ENCODE measurements at places on chromosomes 4 and X.

- no peak for DNase-seq
Measured at GRCh38 chr4:177436456-177436855, 5.8 kb downstream of the AGA start.

DNA sequence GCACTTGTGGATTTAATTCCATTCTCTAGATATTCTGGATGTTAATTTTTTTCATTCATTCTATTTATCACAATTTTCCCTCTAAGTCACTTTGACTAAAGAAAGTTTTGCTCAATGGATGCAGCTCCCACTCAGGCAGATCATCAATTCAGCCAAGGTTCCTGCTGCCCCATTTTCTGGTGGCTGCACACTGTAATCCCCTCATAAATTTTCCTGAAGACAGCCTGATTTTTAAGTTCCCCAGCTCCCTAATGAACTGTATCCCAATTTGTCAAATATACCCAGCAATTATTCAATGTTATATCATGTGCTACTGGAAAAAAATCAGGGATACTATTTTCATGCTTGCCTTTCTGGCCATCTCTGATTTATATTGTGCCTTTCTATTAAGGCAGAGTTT, 61.2 kb downstream of the SCD5 start:
- no peak for DNase-seq

DNA sequence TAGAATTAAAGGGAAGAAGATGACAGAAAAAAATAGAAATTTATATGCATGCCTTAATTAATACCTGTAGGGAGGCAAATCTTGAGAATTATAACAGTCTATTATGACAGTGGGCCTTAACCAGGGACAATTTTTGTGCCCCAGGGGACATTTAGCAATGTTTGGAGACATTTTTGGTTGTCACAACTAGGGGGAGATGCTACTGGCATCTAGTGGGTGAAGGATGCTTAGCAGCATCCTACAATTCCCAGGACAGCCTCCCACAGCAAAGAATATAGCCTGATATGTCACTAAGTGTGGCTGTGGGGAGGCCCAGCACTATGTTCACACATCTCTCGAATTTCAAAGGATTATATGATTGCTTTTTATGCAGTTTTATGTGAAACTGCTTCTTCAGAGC, 10.5 kb downstream of the GPR82 start:
- no peak for DNase-seq

DNA sequence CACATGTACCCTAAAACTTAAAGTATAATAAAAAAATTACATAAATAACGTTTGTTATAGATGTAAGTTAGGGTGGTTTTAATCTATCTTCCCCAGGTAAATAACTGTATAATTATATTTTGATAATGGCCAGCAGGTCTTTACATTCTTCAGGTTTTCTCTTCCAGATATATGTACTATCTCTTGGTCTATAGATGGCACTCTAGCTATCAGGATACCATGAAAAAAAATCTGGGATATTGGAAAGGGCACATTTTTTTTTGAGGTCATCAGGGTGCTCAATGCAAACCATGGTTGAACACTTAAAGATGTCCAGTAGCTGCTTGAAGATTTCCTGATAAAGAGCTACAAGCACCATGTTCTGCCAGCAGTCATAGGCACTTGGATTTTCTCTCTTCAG, 15.6 kb upstream of the ADH4 start:
- DNase-seq = no peak

GRCh38 chrX:134191281-134191680, 45.7 kb upstream of the CCDC160 start:
- no peak for DNase-seq

DNA sequence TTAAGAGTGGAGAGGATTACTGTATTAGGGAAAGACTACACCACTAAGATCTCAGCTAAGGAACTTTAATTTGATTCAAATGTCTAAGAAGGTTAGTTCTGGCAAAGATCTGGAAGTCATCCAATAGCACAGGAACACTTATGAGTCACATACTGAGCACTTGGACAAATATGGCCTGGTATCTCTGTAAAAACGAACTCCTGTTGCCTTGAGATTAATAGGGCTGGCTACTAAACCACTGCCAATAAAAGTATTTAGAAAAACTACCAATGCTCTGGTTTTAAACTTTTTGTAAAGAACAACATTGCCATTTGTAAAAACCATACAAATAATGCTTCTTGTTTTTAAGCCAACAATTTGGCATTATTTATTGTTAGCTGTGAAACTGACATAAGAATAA, 70.5 kb downstream of the SEC24D start:
- no peak for DNase-seq

GRCh38 chrX:138859421-138859820, 147.9 kb upstream of the FGF13 start:
- no peak for DNase-seq

- DNase-seq = no peak
Measured at GRCh38 chr4:186920483-186920882, 196.8 kb upstream of the FAT1 start.

DNA sequence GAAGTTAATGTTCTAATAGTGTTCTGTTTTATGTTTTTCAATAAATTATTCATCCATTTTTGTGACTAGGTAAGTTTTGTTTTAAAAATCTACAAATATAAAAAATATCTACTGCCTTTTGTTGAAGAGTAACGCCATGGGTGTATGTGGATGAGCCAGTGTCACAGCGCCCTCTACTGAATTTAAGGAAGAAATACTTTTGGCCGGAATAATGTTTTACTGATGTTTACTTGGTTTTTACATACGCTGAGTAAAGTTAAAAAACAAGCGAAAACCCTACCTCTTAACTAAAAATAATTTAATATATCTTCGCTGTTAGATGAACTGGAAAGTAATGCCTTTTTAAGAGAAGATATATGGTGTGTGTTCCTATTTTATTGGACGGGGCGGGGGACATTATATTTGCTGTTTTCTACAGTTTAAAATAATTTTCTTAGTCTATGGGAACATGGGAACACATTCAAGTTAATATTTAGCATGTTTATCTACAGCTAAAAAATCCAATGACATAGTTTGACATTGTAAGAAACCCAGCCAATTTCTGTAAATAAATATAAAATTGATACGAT, 86.1 kb downstream of the CPE start:
- DNase-seq = no peak

DNA sequence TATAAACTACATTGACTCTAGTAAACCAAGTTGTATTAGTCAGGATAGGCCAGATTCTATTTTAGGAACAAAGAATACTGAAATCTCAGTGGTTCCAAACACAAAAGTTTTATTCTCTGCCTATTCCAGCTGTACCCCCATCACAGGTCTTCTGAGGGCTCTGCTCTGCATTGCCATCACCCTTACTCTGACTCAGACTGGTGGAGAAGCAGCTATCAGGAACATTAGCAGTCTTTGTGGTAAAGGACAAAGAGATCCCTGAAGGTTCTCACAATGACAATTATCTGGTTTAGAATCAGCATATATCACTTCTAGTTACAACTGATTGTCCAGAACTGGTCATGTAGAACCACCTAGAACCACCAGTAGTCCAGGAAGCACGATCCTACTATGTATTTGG, 251.1 kb downstream of the GLUD2 start:
- no peak for DNase-seq

DNA sequence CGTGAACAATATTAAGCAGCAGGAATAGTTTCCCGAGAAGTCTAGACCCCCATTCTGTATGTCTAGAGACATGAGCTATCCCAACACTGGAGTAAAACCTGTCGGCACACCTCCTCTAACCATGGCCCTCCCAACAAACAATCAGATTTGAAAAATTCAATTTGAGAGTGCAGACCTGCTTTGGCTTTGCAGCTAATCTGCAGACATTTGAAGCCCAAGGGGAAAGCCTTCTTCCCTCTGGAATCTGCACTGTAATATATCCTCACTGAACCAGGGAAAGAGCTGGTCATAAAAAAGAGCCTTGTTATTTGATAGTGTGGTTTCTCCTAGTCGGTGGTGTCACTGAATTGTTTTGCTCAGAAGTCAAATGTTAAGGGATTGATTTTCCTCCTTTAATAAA, 44.6 kb upstream of the KLHL34 start:
- no peak for DNase-seq

DNA sequence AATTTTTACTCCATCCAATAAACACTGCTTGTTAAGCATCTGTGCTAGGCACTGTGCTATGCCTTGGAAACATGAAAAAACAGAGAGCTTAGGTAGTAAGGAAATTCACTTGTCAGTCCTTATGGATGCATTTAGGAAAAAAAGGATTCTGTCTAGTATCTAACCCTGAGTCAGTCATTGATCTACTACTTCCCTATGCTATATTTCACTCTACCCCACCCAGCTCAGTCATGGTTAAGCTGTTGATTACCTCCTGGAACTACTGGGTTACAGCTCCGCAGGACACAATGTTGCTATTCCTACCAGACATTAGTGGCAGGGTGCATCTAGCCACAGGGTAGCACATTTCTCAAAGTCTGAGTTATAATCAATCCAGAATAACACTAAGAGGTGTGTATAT, 2.9 kb upstream of the USP53 start:
- DNase-seq = no peak

DNA sequence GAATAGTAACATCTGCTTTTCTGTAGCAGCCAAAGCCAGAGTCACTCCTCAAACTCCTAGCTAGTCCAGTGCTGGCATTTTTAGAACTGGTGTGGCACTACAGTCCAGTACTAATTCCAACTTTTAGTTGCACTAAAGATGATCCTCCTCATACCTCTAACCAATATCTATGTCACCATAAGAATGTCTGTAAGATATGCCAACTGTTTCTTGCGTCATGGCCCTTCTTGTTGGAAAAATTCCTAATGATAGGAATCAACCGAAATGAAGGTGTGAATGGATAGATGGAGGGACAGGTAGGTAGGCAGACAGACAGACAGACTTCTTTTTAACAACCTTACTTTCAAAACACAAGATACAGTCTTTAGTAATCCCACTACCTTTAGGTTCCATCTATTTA, 74.6 kb upstream of the PRSS48 start:
- DNase-seq = no peak

DNA sequence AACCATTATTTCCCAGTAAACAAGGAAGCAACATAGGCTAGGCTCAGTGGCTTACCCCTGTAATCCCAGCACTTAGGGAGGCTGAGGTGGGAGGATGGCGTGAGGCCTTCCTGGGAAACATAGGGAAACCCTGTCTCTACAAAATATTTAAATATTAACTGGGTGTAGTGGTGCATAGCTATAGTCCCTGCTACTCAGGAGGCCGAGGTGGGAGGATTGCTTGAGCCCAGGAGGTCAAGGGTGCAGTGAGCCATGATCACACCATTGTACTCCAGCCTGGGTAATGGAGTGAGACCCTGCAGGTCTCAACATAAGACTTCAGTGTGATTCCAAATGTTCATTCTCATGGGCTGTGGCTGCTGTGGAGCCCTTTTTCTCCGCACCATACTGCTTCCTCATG, 34.9 kb downstream of the FHDC1 start:
- DNase-seq = no peak

Data from endothelial cell (in vitro differentiated cells).